ENCODE measurements at places on chromosomes 6 and 20.

GRCh38 chr20:62123450-62124118, 1.3 kb downstream of the LSM14B start:
- no peak for DNase-seq

GRCh38 chr6:109896341-109896740, 81.8 kb upstream of the GPR6 start:
- no peak for DNase-seq

- DNase-seq = no peak
Measured at GRCh38 chr20:45080867-45081624, 19.9 kb downstream of the KCNS1 start.

DNA sequence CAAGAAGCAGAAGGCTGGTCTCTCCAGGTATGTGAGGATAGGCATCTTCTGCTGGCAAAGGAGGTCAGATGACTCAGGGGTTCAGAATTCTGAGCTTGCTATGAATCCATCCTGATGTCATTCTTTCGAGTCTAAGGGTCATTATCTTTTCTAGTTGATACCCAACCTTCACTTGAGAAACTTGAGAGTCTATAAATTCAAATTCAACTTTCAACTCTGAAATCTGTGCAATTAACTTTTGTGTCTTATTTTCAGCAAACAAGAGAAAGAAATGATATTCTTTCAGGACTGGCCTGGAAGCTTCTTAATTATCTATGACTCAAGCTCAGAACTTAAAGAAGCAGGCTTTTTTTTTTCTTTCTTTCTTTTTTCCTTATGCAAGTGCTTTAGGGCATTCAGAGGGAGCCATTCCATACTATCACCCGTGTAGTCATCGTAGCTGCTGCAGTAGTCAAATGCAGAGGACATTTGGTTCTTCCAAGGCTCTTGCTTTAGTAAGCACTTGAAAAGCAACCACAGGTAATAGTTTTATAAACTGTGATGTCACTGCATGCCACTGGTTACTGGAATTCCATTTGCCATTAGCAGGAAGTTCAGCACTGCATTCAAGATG, 93.0 kb downstream of the ADTRP start:
- no peak for DNase-seq

GRCh38 chr6:140001821-140002341, 627.4 kb upstream of the CITED2 start:
- DNase-seq = no peak

- no peak for DNase-seq
Measured at GRCh38 chr6:113339209-113339608, 517.9 kb upstream of the MARCKS start.

GRCh38 chr6:167097770-167098169, 25.1 kb upstream of the CCR6 start:
- DNase-seq = no peak

DNA sequence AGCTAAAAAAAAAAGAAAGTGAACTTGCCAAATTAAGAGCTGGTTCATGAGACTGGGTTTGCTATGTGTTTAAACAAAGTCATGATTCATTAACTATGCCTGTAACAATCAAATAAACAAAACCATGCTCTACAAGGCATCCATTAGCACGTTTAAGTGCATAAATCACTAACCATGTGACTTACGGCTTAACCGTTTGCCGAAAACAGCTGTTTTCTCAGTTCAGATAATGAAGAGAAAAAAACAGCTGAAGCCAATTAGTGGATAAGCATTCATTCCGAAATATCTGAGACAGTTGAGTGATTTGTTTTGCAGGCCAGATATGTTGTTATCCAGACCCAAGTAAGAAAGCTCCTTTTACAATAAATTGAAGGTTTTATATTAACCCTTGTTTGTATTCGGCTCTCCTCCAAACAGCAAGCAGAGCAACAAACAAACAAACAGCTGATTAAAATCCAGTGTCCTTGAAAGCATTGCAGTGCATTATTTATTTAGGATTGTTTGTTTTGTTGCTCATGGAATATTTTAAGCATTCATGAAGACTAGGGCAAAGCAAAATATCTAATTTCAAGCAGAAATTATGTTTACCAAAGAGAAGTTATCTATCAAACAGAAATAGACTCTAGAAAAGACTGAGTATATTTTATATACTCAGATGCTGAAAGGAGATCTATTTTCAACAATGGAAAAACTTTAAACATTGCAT, 343.5 kb downstream of the RFPL4B start:
- DNase-seq = no peak

DNA sequence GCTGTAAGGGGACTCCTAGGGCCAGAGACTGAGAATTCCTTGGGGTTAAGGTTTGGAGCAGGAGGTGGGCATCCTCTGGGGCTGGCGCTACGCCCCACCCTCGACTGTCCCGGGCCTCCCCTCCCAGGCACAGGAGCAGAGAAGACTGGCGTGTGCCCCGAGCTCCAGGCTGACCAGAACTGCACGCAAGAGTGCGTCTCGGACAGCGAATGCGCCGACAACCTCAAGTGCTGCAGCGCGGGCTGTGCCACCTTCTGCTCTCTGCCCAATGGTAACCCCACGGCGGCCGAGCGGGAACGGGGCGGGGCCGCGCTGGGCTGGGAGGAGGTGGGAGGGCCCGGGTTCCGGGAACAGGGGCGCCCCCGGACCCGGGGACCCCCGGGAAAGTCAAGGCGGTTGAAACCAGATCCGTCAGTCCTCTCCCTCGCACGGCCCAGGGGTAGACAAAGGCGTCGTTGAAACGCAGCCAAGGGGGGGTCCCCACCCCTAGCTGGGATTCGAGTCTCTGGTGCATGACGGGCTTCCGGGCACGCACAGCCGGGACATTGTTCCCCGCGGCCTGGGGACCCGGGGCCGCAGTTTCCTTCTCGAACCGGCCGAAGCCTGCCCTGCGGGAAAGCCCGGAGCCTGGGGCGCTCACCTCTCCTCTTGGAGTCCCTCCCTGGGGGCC, 844 bp downstream of the WFDC2 start:
- no peak for DNase-seq

DNA sequence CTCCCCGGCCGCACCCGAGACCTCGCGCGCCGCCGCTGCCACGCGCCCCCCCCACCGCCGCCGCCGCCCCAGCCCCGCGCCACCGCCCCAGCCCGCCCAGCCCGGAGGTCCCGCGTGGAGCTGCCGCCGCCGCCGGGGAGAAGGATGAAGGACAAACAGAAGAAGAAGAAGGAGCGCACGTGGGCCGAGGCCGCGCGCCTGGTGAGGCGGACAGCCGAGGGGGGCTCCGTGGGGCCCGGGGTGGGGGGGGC, 426 bp downstream of the ASXL1 start:
- no peak for DNase-seq

DNA sequence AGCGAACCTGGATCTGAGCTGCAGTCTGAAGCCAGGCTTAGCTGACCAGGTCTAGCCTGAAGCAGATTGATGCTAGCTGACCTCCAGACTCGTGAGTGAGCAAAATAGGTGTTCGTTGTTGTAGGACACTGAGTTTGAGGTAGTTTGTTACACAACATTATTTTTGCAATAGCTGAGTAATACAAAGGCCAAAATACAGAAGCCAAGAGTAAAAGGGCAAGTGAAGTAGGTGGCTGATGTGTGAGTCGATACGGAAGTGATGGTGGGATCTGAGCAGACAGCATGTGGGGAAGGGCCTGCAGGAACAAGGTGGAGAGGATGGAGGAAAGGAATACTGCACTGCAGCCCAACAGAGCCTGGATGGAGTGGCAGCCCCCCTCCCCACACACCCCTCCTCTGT, 8.5 kb upstream of the SPATS1 start:
- DNase-seq = no peak

GRCh38 chr20:49479785-49480184, 2.7 kb downstream of the KCNB1 start:
- no peak for DNase-seq

GRCh38 chr6:75524322-75524972, 30.8 kb upstream of the FILIP1 start:
- no peak for DNase-seq

Measured in stimulated activated CD8-positive, alpha-beta memory T cell treated with anti-CD3 and anti-CD28 coated beads, Interleukin-2, amount 100 ng/mL, for 1 hour (primary cell).